ENCODE measurements at places on chromosomes 5 and 9.

GRCh38 chr9:82135106-82135505 lies 146.5 kb downstream of the SPATA31D1 start:
- no peak for DNase-seq

DNA sequence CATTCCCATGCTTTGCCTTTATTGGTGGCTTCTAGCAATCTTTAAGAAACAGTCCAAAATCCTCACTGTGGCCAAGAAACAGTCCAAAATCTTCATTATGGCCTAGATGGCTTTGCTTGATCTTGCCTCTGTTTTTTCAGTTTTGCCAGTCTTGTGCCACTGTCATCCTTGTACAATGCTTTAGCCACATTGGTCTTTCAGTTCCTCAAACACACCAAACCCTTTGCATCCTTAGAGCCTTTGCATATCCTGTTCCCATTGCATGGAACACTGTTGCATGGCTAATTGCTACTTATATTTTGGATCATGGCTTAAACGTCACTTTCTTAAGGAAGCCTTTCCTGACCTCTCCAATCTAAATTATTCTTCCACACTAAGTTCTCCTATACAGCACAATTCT lies 22.1 kb downstream of the MRRF start:
- no peak for DNase-seq

DNA sequence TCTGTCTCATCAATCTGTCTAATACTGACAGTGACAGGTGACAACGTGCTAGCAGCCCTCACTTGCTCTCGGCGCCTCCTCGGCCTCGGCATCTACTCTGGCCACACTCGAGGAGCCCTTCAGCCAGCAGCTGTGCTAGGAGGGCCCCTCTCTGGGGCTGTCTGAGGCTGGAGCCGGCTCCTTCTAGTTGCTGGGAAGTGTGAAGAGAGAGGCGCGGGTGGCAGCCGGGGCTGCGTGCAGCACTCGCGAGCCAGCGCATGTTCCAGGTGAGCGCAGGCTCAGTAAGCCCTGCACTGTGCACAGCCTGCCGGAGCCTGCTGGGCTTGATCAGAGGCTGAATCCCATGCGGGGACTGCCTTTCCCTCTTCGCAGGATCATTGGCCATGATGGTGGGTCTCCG lies 330.7 kb downstream of the CDH10 start:
- DNase-seq, result no peak

DNA sequence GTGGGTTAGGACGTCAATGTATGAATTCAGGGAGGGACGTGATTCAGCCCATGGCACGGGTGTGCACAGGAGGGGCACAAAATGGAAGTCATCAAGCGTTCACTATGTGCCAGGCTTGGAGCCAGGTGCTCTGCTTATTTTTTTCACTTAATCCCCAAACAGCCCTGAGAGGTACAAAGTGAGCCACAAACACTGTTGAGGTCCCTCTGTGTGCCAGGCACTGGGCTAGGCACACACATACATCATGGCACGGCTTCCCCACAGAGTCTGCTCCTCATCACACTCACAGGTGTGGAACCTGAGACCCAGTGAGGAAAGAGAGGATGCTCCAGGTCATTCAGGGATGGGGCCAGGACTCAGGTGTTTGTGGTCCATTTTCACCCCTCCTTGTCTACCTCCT lies 68.1 kb downstream of the GALNT12 start:
- no peak for DNase-seq

- no peak for DNase-seq
Measured at GRCh38 chr9:32264170-32264864, 120.1 kb upstream of the ACO1 start.

DNA sequence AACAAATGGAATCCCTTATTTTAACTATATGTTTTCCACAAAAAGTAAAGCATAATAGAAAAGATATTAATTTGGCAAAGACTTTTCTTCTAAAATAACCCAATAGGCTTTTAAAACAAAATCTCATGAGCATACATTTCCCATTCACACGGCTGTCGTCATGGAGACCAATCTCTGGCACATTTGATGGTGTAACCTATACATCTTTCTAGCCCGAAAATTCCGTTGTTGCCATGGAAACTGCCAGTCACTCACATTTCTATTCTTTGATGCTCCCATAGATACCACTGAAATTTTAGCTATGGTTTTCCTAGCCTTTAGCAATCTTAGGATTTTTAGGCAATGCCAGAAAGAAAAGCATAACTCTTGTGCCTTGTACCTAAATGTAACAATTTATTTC lies 262.9 kb upstream of the TRPM3 start:
- no peak for DNase-seq

DNA sequence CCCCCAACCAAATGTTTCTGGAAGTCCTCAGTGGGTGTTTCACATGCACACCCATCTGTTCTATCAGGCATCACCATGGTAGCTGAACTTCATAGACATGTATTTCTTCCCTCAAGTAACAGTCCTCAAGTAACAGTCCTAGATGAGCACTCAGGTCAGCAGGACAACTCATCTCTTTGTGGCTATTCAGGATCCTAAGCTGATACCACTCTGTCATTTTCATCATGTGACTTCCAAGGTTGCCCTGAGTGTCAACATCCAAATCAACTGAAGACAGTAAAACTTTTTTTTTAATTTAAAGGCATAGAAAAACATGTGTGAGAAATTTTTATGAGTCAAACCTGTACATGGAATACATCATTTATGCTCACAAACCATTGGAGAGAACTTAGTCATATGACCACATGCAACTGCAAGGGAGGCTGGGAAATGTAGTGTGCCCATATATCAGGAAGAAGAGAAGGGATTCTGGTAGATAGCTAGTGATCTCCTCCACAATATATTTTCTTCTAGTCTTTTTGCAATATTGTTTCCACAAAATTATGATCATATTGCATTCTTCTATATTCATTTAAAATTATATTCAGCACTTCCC lies 64.2 kb upstream of the FST start:
- DNase-seq, result no peak

Measured in left renal pelvis (tissue), 4 donors.